ENCODE measurements at places on chromosomes 2 and 18.

DNA sequence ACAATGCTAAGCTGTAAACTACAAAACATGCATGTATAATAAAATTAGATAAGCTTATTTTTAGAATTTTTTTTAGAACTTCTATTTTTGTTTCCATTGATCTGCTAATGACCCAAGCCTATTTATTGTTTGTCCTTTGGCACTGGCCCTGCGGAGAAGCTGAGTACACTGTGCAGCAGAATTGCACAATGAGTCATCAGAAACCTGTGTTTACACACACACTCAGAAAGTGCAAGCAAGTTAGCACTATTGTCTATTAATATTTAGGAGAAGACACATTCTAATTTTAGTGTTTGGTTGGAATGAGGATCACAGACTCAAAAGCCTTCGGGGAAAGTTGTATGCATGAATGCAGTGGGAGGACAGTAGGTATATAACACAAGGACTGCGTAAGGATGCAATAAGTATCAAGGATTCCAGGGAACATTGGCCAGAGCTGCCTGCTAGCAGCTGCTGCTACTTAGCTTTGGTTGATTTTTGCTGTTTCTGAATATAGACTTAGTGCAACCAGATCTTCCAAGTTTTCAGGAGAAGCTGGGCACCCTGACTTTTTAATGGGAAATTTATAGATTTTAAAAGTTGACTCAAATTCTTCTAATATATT lies 128.2 kb downstream of the KCNH7 start:
- DNase-seq, result no peak

- DNase-seq, result no peak
These were observed 147.5 kb downstream of the RND3 start for GRCh38 chr2:150339951-150340350.

- no peak for DNase-seq
These were observed 93.8 kb downstream of the AKAIN1 start for GRCh38 chr18:5103286-5103685.

DNA sequence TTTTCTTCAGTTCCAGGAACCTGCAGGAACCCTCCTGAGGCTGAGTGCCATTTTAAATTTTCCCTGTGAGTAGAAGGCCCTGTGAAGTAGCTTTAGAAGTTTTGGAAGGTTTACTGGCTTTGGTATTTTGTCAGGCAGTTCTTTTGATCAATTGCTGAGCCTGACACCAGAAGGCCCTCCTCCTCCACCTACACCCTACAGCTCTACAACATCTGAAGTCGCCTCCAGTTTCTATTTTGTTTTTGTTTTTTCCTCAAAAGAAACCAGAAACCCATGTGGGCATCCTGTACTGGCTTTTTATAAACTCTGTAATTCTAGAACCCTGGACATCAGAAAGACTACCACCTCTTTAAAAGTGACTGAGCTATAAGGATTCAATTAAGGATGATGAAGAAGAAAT lies 153.7 kb downstream of the NRXN1 start:
- no peak for DNase-seq

GRCh38 chr2:221554769-221555493 lies 17.2 kb downstream of the EPHA4 start:
- DNase-seq, result no peak

All from activated naive CD4-positive, alpha-beta T cell (primary cell).